ENCODE measurements at places on chromosomes 7 and 10.
A peak's percentile ranks its signal among the peaks of the same experiment; 100 is the strongest.

- DNase-seq = no peak
These were observed 79.0 kb upstream of the POM121L12 start for GRCh38 chr7:52956379-52956915.

- DNase-seq = peak; percentile 13
These were observed 108.1 kb downstream of the CCDC71L start for GRCh38 chr7:106552645-106553445.

GRCh38 chr10:4353964-4354363, 472.0 kb upstream of the AKR1E2 start:
- DNase-seq = no peak

DNA sequence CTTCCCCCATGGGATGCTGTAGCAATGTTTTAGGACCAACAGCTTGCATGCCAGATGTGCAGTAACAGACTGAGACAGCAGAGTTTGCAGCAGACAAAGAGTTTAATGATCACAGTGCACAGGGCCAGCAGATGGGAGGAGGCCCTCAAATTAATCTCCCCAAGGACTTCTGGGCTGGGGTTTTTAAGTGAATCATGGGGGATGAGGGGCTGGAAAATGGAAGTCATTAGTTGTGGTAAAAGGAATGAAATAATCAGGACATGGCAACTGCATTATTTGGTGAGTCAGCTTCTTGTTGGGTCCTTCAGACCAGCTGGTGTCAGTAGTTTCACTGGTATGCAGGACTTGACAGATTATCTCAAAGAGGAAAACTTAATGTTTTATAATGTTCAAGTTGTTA, 12.6 kb upstream of the NRBF2 start:
- no peak for DNase-seq

- DNase-seq = no peak
These were observed 6.1 kb upstream of the ABLIM1 start for GRCh38 chr10:114664127-114664526.

- no peak for DNase-seq
These were observed 324.2 kb upstream of the ZMIZ1 start for GRCh38 chr10:78744491-78745090.

DNA sequence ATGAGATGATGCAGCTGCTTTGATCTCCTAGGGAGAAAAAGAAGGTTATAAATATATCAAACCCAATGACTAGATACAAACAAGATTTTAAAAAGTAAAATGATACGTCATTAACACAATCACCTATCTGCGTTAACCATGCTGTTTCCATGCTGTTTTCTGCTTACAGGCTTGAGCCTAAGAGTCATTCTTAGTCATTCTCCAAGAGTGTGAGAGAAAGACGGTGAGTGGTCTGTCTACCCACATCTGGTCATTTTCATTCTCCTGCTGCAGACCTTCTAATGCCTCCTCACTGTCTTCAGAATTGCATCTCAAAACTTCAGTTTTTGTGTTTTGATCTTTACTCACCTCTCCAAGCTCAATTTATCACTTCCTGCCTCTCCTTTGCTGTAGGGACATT, 98.0 kb upstream of the ELMO1 start:
- no peak for DNase-seq

DNA sequence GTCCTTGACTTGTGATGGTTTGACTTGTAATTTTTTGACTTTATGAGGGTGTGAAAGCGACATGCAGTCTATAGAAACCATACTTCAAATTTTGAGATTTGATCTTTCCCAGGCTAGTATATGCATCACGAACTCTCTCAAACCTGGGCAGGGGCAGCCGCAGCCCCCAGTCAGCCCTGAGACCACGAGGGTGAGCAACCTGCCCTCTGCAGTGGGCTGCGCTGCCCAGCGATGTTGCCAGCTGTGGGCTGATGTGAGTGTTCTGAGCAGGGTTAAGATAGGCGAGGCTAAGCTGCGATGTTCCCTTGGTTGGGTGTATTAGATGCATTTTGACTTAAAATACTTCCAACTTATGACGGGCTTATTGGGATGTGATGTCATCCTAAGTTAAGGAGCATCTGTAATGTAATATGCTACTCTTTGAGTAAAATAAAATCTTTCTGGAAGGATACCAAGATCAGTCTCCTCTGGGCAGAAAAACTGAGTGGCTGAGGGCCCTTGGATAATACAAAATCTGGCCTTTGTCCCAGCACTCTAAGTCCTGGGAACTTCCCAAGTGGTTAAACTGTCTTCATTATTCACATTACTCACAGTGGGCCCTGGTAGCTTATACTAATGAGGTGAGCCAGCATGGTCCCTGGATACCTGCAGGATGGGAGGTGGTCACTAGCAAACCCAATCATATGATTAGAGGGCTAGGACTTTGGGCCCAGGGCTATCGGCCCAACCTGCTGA, 28.4 kb upstream of the CNPY1 start:
- DNase-seq = no peak

DNA sequence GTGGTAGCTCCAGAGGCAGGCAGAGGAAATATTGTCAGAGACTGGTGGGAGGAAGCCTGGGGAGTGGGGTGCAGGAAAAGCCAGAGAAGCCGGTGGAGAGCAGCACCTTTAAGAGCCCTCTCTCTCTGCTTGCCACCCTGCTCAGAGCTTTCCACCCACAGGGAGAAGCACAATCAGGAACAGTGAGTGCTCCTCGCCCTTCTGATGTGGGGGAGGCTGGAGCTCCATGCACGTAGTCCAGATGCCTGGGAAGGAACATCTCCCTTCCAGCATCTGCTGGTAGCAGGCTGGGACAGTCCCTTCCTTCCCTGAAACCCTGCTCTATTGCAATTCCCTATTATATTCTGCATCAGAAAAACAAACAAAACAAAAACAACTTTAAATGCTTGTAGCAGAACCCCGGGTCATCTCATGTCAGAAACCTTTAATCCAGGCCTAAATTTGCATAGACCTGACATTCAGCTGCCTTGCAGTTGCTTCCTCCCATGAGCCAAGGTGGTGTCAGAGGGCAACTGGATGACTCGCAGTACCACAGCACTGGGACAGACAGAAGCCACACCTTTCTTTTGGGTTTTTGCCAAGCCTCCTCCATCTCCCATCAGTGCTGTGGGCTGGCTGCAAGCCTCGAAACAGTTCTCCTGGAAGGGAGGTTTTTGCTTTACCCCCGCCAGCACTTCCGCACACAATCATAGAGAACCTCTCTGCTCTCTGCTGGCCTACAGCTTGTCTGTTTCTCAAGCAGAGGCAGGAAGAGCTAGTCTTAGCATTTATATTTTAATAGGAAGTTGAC, 13.1 kb downstream of the AVPI1 start:
- peak; percentile 75 for DNase-seq

GRCh38 chr7:130947792-130948580, 214.0 kb upstream of the KLF14 start:
- DNase-seq = no peak

DNA sequence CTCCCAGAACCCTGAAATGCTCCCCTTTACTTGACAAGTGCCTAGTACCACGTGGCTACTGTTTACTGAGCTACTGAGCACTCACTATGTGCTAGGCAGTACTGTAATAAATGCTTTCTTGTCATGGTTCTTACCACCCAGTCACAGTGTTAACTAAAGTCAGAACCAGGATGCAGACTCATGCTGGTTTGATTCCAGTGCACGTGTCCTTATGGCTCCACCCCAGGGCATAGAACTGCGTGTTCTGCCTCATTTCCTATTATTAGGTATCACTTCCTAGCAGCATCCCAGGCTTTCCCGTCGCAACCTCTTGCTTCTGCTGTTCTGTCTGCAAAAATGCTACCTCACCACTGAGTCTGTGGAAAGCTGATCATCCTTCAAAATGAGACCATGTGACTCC, 71.7 kb upstream of the DOCK1 start:
- DNase-seq = no peak

GRCh38 chr7:29995652-29996051, 6.1 kb upstream of the SCRN1 start:
- DNase-seq = no peak

DNA sequence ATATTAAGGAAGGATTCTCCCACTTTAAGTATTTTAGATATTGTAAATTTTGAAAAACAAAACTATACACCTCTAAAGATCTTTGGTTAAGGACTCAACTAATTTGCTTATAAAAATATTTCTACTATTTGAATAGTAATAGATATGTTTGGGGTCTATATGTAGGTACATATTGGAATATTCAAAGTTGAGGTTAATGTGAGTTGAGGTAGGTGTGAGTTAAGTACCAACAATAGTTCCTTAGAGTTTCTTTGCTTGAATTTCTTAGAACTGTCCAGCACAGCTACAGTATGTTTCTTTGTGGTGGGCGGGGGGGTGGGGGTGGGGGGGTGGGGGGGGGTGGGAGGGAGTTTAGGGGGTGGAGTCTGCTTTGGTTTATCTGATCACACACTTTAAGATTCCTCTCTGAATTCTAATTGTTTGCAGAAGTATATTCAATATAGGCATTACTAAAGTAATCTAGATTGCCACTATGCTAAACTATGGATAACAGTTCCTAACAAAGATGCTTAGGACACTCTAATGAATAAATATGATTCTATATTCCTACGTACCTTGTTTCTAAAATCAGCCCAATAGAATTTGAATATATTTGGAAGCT, 2.1 kb downstream of the GRM3 start:
- no peak for DNase-seq

- no peak for DNase-seq
These were observed 1160.3 kb upstream of the AUTS2 start for GRCh38 chr7:68438016-68438415.

DNA sequence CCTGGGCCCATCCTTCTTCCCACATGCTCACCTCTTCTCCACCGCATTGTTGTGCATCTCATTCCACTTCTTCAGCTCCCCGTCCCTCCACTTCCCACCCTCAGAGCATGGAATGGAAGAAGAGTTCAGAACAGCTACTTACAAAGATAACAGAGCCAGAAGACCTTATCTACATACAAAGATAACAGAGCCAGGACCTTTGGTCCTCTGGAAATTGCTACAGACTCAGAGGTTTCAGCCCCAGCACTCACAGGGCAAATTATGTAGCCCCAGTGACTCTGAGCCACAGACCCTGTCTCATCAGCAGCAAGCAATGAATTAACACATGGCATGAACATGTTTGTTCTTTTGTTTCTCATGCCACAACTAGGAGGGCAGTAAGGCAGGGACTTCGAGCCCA, 28.7 kb upstream of the SLC29A3 start:
- no peak for DNase-seq

GRCh38 chr10:90587561-90587960, 270.3 kb downstream of the HTR7 start:
- DNase-seq = no peak

GRCh38 chr10:103789771-103790201, 65.6 kb downstream of the SH3PXD2A start:
- no peak for DNase-seq

GRCh38 chr10:97203220-97203619, 17.5 kb upstream of the SLIT1 start:
- DNase-seq = no peak

DNA sequence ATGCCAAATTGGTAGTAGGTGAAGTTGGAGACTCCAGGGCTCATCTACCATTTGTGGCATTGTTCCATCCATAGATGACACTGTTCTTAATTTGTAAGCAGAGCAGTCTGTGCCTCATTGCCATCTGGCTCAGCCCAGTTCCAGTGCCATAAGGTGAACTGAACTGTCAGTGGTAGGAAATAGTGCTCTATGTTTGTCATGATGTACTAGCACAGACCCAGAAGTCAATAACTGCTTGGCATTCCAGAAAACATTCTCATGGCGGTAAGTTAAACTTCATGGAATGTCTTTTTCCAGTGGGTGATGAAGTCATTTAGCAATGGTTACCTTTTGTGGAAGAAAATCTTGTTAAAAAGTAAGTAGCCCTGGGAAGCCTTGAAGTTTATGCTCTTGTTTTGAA, 302.7 kb downstream of the SUGCT start:
- DNase-seq = no peak

GRCh38 chr7:1794888-1795542, 124.9 kb downstream of the ELFN1 start:
- DNase-seq = no peak

DNA sequence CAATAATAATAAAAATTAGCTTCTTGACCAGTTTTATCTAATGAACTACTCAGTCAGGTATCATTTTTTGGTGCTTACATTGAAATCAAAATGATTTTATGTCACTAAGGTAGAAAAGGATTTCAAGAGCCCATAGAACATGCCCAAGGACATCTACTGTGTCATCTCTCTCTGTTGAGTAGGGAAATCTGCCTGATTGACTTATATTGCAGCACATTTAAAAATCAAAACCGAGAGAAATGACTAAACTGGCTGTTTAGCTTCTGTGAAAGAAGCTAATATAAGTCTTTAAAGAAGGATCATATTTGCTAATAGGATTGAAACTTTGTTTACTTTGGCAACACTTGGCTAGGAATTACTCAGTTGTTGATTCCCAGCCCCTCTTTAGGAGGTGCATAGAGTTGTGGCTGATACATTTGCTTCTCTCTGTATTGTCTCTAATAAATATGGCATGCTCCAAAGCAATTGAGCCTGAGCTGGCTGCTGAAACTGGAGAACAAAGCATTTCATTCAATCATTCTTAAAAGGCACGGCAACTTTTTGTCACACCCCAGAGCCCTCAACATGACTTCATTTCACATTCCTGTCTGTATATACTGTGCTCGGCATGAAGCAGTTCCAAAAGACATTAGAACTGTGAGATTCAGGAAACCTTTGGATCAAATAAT, 1096.9 kb upstream of the POT1 start:
- no peak for DNase-seq

DNA sequence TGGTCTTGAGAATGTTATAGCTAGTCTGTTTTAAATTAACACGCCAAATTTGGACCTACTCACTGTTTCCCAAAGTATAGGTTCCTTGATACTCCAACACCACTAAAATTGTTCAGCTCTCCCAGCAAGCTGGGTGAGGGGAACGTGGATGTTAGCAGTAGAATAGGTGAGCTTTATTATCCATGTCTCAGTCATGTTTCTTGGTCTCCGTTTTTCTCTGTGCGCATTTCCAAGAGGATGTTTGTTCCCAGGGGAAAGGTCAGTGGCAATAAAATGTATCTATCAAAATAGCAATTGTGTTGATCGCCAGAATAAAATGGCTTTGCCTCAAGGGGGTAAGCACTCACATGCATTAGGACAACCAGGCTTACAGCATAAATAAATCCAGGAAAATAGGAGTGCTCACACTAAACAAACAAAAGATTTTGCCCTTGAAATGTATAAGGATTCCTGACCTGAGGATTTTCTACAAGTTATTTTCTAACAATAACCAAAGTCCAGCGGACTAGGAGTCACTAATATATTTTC, 187.0 kb upstream of the C7orf33 start:
- DNase-seq = no peak

- DNase-seq = no peak
These were observed 391.4 kb downstream of the NRG3 start for GRCh38 chr10:82266438-82266837.

DNA sequence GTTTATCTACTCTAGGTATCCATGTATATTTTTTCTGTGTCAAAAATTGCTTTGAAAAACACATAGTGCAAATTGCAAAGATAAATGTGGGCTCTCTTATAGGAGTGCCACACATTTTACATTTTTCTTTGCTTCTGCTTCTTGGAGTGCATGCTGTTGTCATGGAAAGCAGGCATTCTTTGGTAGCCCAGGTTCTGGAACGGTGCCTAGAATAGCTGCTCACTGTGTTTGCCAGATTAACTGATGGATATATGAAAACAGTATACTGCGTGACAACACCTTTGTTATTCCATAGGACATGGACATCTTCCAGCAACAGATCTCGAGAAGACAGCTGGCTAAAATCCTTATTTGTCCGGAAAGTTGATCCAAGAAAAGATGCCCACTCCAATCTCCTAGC, 13.4 kb downstream of the NIPSNAP2 start:
- no peak for DNase-seq

- DNase-seq = no peak
These were observed 352.8 kb upstream of the PODXL start for GRCh38 chr7:131909151-131909768.

GRCh38 chr7:50656141-50656895, 91.1 kb upstream of the DDC start:
- DNase-seq = no peak

GRCh38 chr7:5352440-5353010, 69.8 kb downstream of the SLC29A4 start:
- no peak for DNase-seq

Measured in putamen (tissue), 1 donor.